ENCODE measurements at places on chromosomes 7 and 10. TPM values are rescaled to one million over a fixed set of nuclear protein-coding genes. Genes with fewer than 3 reads are reported as not detected.

Gene KCNIP2
- total RNA-seq, result 1.4 TPM

Gene ANKRD7
- total RNA-seq, result not detected

Gene PYROXD2
- 5.4 TPM for total RNA-seq

Gene SPDYE11
- total RNA-seq, result not detected

- DNase-seq, result no peak
These were observed 468.0 kb upstream of the ZMIZ1 start for GRCh38 chr10:78600740-78601139.

All from left lobe of liver (tissue), 2 donors.